ENCODE measurements at places on chromosomes 12 and 14.

DNA sequence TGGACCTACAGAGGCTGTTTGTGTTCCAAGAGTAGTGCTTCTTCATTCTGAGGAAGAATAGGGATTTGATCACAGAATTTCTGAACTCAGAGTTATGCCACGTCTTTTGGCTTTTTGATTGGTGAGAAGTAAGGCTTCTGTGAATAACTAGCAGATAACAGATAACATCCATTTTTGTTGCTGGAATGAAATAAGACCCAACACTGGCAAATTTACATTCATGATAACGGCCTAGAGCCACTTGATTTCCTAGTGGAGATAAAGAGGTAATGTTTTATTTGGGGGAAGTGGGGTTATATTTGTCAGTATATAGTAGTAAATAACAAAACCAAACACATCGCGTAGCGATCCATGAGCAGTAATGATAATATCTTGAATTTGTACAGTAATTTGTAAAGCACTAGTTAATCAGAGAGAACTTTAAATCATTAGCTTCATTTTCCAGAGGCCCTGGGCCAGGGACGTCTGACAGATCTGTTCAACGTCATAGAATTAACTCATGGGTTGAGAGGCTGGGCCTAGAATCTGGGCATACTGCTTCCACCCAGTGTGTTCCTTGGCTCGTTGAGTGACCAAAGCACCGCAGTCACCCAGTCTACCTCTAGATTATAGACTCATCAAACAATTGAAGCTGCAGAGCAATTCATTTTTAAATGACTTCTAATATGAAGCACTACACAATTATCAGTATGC lies 79.6 kb downstream of the HMGA2 start:
- DNase-seq = no peak

GRCh38 chr14:21874167-21874566 lies 200.5 kb upstream of the OR4E1 start:
- DNase-seq = no peak

GRCh38 chr14:100393906-100394732 lies 71.0 kb downstream of the SLC25A47 start:
- DNase-seq = no peak

DNA sequence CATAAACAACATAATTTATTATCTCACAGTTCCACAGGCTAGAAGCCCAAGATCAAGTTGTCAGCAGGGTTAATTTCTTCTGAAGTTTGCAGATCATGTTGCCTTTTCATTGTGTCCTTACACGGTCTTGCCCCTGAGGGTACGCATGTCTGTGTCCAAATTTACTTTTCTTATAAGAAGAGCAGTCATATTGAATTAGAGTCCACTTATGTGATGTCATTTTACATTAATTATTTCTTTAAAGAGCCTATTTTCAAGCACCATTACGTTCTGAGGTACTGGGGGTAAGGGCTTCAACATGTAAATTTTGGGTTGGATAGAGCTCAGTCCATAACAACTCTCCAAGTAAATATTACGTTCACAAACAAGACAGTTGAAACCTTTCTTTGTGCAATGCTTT lies 236.6 kb upstream of the OR4E1 start:
- no peak for DNase-seq

- DNase-seq = peak; percentile 90
Measured at GRCh38 chr12:27822076-27822712, 42.2 kb upstream of the MANSC4 start.

DNA sequence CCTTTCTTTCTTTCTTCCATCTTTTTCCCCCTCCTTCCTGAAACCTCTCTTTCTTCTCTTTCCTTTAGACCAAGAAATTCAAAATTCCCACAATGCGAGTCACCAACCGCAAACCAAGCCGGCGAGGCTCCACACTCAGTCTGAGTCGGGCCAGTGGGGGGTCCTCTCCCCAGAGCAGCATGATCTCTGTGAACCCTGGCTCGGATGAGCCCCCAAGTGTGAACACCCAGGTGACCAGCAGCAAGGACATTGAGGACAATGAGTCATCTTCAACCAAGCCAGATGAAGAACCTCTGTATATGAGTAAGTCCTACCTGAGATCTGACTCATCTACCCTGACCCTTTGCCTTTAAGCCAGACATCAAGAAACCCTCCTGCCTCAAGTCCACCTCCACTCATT lies 88.6 kb upstream of the TMEM233 start:
- DNase-seq = no peak

GRCh38 chr12:65196762-65197567 lies 27.6 kb downstream of the LEMD3 start:
- DNase-seq = no peak

DNA sequence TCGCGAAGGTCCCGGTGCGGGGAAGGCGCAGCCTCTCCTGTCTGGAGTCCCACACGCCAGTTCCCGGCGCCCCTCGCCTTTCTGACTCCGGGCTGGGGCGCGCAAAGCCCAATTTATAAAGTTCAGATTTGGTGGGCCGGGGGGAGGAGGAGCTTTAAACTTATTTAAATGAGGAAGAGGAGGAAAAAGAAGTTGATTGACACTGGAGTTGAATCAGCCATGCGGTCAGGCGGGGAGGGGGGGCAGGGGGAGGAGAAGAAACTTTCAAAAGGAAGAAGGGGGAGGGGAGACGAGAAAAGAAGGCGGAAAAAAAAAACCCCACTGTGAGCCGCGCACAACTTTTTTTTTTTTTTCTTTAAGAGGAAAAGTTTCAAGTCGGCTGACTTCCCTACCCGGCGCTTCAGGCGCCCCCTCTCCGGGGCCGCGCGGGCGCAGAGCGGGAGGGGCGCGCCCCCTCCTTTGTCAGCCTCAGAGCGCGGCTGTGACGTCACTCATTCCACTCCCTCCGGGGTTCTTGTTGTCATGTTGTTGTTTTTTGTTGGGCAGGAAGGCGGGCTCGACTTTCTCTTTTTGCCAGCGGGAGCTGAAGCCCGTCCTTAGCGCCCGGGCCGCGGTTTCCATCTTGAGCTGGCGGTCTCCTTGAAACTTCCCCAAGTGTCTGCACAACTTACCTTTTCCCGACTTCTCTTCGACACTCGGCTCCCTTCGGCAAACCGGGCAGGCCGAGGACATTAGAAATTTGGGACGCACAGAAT lies at the start of gene ZFP36L1:
Gene ZFP36L1, minus strand, starts transcription at position 89 of the 755 bp plus-strand sequence. CDS start 129 bp downstream, outside the sequence.
- DNase-seq = peak; percentile 82

GRCh38 chr12:58470266-58471010 lies 449.9 kb downstream of the LRIG3 start:
- no peak for DNase-seq

- DNase-seq = no peak
Measured at GRCh38 chr12:7160183-7160582, 29.3 kb upstream of the PEX5 start.

GRCh38 chr12:97335115-97335514 lies 127.5 kb upstream of the RMST start:
- DNase-seq = no peak

DNA sequence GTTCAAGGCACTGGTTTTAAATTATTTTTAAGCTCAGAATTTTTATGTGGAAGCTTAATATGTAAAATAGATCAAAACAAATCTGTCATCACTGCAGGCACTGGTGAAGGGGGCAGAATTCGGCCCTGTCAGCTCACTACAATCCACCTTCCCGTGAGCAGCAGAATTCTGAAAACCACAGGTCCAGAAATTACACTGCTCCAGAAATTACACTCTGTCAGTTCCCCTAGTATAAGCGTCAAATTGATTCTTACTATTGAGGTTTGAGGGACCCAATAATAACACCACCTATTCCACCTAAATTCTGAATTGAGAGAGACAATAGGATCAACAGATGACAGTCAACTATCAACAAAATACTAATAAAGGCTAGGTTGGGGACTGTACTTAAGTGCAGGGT lies 245.5 kb downstream of the PHLDA1 start:
- no peak for DNase-seq

DNA sequence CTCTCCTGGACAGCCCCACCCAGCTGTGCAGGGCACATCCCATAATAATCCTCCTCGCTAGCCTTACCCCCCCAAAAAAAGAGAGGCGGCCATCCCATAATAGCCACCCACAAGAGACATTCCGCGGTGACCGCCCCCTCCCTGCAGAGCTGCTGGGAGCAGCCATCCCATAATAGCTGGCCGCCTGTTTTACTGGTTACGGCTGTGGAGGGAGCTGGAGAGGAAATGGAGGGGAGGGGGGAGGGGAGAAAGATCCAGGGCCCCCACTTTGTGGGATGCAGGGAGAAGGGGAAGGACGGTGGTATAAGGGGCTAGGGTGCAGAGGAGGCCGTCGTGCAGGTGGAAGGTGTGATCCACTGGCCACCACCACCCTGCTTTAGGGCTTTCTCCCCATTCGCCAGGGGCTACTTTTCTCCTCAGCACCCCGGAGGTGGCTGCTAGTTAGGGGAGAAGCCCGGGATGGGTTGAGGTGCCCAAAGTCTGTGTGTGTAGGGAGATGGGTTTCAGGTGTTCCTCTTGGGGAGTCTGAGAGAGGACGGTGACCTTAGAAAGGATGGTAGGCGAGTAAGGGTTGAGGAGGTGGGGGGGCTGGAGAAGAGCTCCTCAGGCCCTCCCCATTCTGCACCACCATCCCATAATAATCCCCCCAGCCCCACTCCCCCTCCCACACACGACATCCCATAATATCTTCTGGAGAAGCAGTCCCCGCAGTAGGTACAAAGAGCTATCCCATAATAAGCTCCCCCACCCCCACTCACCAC lies 6.0 kb upstream of the CHD4 start:
- no peak for DNase-seq

GRCh38 chr12:67161322-67161918 lies 107.7 kb upstream of the CAND1 start:
- no peak for DNase-seq

DNA sequence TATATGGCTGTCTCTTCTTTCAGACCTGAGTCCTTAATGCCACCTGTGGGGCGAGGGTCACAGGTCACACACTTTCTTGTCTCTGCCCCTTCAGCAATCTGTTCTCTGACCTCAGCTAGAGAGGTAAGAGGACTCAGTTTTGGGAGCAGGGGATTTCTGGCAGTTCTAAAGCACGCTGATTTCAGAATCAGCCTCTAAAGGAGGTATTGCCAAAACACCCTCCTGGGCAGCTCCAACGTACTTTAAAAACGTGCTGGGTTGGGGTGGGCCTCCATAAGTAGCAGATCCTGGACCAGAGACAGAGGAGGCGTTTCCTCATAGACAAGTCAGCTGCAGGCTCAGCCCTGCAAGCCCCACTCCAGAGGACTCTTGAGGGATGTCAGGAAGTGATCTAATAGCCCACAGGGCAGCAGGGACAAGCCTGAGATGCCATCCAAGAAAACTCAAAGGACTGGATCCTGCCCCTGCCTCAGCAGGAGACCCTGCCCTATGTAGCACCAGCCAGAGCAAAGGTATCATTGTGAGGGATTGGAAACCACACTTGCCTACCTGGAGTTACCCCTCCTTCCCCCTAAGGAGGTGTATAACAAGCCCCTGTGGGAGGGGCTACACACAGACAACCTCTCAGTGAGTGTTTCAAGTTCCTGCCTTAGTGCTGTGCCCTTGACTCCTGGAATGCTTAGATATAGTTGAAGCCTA lies 8.5 kb downstream of the CTDSP2 start:
- no peak for DNase-seq

DNA sequence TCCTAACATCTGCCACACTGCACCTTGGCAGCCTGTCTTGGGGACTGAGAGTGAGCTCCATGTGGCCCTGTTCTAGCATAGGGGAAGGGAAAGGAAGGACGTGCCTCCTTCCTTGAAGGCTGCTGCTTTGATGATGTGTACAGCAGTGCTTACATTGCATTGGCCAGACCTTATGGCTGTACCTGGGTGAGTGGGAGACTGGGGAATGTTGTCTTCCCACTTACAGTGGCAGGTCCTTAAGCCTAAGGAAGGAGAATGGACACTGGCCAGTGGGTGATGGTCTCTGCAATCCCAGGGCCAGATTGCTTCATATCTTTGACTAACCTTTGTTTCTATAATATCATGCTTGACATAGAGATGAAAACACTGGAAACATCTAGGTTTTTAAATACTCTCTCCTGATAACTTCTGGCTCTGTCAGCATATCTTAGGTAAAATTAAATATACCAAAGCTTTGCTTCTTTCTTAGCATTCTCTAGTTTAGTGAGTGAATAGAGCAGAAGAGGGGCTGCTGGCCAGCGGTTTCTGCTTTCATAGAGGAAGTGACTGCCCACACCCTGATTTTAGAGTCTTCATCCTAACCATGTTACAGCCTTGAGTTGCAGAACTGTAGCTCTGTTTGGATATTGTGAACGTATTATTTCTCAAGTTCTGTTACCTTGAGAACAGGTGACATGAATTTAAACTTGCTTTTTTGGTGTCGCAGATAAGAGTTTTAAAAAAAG lies 27.2 kb downstream of the KLC1 start:
- DNase-seq = no peak

DNA sequence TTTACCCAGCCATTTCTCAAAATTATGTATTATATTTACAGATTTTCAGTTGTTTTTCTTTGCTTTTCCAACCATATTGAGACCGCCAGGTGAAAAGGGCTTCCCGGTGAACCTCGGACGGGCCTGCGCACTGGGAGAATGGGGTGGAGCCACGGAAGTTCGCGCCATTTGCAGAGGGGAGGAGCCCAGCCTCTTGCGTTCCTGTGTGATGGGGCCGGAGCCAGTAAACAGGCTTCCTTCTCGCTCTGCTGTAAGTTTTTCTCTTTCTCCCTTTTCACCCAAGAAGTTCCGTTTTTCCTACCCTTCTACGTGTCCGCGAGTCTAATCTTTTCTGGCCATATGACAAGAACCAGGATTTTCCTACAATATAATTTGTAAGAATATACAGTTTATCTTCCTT lies 1108.8 kb upstream of the SEL1L start:
- no peak for DNase-seq

DNA sequence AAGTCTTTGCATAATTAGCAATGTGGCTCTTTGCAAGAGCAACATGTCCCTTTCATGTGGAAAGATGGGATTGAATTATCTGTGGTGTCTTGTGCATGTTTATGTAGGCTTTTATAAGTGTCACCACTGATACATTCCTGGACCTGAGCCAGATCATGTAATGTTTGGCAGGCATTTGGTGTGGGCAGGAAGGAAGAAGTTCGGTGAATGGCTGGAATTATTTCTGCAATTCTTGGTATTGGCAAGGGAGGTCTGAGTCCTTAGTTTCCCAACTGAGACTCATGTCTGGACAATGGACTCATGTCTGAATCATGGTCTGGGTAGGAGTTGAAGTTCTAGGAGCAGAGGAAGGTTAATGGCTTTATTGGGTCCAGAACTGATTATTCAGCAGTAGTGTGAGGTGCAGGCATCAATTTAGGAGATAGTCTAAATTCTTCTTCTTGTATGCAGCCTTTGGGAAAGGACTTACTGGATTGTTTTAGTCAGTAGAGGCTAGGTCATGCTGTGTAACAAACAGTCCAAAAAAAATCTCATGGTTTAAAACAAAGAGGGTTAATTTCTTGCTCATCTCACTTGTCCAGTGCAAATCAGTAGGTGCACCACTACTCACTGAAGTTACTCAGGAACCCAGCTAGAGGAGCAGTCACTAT lies 186.5 kb upstream of the LHX5 start:
- DNase-seq = no peak

GRCh38 chr12:57219993-57220754 lies 3.6 kb downstream of the NXPH4 start:
- DNase-seq = no peak

GRCh38 chr14:99981806-99982205 lies 83.4 kb upstream of the EVL start:
- DNase-seq = no peak

DNA sequence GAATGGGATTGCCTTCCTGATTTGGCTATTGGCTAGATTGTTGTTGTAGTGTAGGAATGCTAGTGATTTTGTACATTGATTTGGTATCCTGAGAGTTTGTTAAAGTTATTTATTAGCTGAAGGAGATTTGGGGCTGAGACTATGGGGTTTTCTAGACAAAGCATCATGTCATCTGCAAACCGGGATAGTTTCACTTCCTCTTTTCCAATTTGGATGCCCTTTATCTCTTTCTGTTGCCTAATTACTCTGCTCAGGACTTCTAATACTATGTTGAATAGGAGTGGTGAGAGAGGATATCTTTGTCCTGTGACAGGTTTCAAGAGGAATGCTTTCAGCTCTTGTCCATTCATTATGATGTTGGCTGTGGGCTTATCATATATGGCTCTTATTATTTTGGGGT lies 265.7 kb upstream of the MGAT4C start:
- DNase-seq = no peak

Data from epithelial cell of prostate (primary cell).